Foreskin keratinocyte (primary cell): ENCODE measurements at places on chromosomes 11 and 22.
A peak's percentile ranks its signal among the peaks of the same experiment; 100 is the strongest.

DNA sequence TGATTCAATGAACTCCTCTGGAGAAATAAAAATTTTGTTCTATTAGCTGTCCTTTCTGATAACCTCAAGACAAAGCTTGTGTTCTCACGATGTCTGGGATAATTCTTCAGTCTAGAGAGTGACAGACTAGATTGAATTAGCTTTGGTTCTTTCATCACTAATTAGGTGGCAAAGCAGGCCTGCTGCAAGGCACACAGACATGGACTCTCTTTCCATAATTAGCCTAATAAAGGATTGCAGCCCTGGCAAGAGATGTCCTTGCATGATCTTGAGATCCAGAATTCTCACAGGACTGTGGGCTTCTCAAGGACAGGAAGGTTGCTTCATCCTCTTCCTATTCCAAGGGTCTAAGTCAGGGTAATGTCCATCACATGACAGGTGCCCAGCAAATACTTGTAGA is 245.6 kb upstream of the ZC3H12C start:
- no peak for DNase-seq

DNA sequence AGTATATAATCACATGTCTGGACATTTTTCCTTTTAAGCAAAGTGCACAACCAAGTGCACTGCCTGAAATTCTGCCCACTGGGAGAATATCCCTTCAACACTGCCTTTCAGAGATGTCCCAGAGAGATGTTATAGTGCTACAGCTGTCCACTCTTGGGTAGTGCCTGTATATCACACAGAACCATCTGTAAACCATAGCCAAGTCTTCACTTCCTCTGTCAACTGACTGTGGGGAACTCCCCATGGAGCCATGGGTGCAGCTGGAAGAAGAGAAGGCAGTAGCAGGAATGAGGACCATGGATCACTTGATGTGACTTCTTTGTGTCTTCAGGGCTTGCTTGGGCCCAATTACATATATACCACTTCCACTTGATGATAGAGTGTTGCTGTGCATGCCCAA is 44.6 kb upstream of the LIN7C start:
- DNase-seq, result no peak

- no peak for DNase-seq
Measured at GRCh38 chr11:112404112-112404511, 143.5 kb upstream of the PLET1 start.

DNA sequence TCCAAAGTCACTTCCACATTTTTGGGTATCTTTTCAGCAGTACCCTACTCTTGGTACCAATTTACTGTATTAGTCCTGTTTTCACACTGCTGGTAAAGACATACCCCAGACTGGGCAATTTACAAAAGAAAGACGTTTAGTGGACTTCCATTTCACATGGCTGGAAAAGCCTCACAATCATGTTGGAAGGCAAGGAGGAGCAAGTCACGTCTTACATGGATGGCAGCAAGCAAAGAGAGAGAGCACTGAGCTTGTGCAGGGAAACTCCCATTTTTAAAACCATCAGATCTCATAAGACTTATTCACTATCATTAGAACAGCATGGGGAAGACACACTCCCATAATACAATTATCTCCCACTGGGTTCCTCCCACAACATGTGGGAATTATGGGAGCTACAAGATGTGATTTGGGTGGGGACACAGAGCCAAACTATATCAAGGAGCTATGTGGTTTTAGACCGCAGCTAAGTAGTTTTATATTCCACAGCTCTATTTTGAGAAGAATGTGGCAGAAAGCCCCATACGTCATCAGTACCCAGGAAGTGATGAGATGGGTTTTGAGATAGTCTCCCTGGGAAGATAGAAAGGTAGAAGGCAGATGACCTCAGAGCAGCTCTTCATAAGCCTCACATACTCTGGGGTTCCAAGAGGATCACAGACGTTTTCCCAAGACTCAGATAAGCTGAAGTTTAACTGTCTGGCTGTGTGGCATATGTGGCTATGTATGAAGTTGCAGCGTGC is 96.3 kb downstream of the APIP start:
- no peak for DNase-seq

- DNase-seq, result peak; percentile 37
Measured at GRCh38 chr11:46119352-46120216, 1.7 kb downstream of the PHF21A start.

GRCh38 chr11:44726283-44727113 is at the start of gene TSPAN18:
TSPAN18 (plus strand) TSS chr11:44726962; CDS start chr11:44906417, 179,455 bp downstream.
- no peak for DNase-seq

DNA sequence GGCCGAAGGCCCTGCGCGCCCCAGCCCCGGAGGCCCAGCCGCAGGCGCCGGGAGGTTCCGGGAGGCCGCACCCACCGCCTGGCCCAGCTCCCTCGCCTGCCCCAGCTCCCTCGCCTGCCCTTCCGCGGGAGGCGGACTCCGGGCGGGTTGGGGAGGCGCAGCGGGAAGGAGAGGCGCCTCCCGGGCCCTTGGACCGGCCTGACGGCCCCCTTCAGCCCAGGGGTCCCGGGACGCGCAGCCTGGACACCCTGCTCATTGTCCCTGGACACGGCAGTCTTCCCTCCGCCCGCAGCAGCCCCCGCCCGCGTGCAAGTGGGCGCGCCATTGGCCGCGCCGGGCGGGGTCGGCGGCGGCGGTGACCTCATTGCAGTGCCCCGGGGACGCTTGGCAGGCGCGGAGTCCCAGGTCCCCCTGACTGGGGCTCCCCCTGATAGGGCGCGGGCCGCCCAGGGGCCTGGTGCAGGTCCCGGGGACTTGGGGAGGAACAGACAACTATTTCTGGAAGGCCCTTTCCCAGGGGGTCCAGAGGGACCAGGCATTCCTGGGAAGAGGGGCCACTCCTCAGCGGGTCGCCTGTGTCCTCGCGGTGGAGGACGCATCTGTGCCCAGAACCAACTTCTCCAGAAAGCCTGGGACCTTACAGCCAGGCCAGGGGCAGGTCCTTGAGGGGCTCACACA is 501 bp downstream of the CD151 start:
- no peak for DNase-seq

GRCh38 chr22:33817512-33818127 is 102.7 kb downstream of the LARGE1 start:
- no peak for DNase-seq

DNA sequence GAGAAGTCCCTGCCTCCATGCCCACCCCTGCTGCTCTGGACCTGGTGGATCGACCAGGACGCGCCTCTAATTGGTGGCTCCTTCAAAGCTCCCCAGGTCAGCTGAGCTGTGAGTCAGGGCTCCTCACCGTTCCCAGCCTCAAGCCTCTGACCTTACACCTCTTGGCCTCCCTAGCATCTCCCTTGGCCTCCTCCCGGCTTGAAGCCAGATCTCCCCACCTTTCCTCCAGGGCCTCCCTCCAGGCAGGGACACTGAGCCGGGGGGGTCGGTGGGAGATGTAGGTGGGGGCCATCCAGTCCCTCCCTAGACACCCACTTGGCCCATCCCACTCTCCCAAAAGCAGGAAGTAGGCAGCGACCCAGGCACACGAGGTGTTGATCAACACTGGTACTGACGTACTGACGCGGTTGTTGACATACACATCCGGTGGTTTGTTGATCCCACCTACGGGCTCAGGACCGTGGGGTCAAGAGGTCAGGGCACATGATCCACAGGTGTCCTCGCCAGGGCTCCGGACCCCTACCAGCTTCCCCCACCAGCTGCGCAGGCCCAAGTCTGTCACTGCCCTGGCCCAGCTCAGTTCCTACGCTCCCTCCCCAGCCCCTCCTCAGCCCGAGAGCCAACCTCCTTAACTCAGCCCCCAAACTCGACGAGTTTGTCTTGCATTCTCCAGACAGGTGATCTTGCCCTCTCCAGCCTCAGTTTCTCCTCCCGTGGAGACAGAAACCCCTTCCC is 802 bp downstream of the ATG2A start:
- DNase-seq, result no peak

DNA sequence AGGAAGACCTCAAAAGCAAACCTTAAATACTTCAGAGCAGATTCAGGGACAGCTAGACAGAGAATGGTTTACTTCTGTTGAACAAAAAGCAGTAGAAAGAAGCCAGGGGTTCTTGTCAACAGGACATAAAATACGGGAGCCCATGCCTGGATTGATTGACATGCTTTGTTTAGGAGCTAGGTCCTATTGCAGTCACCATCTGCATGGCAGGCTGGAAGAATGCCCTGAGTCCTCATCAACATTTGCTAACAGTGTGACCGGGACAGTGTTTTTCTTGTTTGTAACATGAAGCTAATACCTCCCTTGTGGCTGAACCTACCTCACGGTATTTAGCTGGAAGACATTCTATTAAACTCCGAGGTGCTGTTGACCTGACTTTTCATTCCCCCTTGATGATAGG is 225.4 kb downstream of the NTM start:
- DNase-seq, result no peak

DNA sequence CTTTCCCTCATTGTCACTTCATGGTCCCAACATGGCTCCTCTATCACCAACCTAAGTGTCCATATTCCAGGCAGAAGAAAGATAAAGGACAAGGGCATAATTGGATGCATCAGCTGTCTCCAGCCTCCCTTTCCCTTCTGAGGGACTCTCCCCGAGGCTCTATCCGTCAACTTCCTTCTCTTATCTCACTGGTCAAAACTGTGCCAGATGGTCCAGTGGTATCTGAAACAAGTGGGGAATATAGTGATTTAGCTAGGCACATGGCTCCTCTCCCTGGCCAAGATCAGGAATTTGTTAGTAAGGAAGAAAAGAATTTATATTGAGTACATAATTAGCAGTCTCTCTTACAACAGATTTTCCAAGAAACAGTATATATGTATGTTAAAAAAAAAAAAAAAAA is 12.6 kb upstream of the SPON1 start:
- DNase-seq, result no peak

DNA sequence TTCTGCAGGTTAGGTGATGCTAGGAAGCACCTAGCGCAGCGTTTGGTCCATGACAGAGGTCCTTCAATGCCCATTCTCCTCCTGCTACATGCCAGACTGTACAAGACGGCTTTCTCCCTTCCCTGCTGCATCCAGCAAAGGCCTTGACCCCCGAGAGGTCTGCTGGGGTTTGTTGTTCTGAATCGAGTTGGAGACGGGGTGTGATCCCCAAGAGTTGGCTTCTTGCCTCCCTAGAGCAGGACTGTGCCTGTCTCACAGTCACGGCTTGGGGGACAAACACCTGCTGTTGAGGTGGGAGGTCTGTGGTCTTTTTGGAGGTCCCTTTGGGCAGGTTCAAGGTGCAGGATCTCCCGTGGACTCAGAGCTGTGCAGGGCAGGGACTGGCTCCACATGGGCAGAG is 352.3 kb upstream of the B3GAT1 start:
- DNase-seq, result no peak

GRCh38 chr11:36235750-36236149 is 53.5 kb downstream of the COMMD9 start:
- DNase-seq, result no peak

DNA sequence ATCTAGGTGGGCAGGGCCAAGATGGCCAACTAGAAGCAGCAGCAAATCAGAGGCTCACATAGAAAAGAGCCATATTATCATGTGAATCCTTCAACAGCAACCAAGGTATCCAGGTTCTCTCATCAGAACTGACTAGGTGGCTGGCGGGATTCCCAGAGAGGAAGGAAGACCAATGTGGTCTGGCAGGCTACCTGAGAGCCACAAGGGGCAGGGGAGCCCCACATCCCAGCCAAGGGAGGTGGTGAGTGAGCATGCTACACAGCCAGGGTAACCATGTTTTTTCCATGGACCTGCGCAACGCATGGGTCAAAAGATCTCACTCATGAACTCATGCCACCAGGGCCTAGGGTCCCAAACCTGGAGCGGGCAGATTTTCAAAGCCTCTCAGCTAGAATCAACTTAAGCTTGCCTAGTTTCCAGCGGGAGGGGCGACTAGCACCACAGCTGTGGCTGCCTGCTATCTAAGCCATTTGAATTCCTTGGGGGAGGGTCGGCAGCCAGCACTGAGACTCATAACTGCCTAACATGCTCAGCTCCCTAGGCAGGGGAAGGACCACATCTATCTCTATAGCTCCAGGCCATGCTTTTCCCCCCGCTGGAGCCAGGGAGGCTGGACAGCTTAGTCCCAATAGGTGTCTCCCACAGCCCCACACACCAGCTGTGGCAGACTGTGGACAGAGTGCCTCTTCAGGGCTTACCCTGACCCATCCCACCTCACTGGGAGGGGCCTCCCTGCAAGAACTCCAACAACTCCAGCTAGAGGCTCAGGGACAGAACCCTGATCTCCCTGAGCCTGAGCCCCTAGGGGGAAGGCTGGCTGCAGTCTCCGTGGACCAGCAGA is 28.7 kb upstream of the CASP12 start:
- DNase-seq, result no peak

GRCh38 chr11:64802370-64803157 is 450 bp downstream of the MAP4K2 start:
- no peak for DNase-seq

- DNase-seq, result no peak
Measured at GRCh38 chr11:77421041-77421723, 52.7 kb downstream of the PAK1 start.

DNA sequence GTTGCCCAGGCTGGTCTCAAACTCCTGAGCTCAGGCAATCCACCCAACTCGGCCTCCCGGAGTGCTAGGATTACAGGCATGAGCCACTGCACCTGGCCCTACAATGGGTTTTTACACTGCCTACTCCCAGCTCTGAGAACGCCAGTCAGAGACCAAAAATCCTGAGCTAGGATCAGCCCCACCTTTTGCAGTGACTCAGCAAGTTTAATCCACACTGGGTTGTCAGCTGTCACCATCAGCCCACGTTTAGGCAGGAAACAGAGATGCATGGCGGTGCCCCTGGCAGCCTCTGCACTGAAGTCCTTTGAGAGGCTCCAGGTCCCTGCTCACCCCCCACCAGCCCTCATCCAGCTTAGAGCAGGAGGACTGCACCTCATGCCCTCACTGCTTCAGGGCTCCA is 117.6 kb downstream of the ARHGAP8 start:
- DNase-seq, result peak; percentile 81

DNA sequence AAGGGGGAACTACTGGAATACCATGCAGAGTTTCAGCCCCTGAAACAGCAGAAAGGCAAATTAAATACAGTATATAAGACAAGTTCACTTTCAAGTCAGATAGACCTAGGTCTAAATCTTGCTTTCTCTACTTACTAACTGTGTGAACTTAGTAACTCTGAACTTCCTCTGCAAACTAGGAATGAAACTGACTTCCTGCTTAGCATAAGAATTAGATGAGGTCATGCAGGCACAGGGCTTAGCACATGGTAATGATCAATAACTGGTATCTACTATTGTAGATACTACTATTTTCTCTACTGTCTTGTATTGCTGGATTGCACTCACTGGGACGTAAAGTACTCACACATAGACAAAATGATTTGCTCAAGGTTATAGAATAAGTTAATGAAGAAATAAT is 51.5 kb upstream of the MTNR1B start:
- DNase-seq, result no peak

DNA sequence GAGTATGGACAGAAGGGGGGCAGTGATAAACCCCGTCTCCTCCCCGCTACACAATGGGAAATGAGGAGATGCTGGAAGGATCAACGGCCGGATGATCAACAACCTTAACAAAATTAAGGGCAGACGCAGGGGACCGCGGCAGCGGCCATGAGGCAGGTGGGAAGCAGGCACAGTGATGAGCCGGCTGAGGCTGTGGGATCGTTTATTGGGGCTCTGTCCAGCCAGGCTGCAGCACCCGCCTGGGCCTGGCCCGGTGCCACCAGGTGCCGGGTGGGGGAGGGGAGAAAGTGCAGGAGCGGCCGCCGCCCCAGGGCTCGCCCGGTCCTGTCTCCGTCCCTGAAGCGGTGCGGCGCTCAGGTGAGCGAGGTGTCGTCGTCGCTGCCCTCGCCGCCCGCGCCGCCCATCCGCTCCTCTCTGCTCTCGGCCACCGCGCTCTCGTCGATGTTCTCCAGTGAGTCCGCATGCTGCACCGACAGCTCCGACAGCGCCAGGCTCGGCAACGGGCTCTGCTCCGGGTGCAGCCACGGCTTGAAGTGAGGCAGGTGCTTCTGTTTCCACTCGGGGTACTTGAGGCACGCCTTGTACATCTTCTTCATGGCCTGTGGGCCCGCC is 2.4 kb upstream of the ARAP1 start:
- no peak for DNase-seq
